Renal cortical epithelial cell (primary cell): ENCODE measurements at places on chromosomes 6 and 20. TPM values are rescaled to one million over a fixed set of nuclear protein-coding genes. Genes with fewer than 3 reads are reported as not detected.
A peak's percentile ranks its signal among the peaks of the same experiment; 100 is the strongest.

GPLD1 gene
- under 0.01 and 0.45 TPM in 2 replicates for total RNA-seq

DNA sequence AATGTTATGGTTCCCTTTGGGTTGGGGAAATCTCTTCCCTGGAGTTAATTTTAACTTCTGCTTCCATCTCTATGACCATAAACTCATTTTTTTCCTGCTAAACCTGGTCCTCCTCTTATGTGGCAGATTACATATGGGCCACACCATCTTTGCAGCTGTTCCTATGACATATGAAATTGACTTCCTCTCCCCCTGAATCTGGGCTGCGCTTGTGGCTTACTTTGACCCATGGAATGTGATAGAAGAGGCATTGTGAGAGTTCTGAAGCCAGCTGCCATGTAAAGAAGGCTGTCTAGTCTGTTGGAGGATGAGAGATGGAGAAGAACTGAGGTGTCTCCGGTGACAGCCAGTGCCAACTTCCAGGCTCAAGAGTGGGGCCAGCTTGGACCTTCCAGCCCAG, 100.1 kb downstream of the CDC5L start:
- DNase-seq = no peak

GRCh38 chr6:125932451-125932795, 24.1 kb upstream of the HINT3 start:
- no peak for DNase-seq

DNA sequence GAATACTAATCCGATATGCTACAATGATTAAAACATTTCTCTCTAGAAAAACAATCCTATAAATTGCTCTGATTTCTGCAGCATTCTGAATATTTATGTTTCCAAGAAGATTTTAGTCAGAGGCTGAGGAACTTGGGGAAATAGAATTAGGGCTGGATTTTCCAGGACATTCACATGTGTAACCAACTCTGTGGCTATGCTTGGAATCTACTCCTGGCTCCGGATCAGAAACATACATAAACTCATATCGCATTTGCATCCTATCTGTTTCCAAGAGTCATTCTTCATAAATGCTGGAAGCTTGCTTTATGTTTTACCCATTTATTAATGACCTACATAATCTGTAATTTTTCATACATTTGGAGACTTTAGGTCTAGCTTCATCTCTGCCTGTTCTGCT, 459.9 kb upstream of the MARCKS start:
- DNase-seq = no peak

- no peak for DNase-seq
Observed at GRCh38 chr20:44001667-44002596, 87.3 kb downstream of the TOX2 start.

DIDO1 gene
- total RNA-seq = 25.7 and 58.1 TPM in 2 replicates

NAPB gene
- total RNA-seq = 4.0 and 10.1 TPM in 2 replicates

GRCh38 chr6:143055891-143056290, 4.8 kb upstream of the AIG1 start:
- no peak for DNase-seq

KAT14 gene
- 9.9 and 18.3 TPM in 2 replicates for total RNA-seq

- peak; percentile 6 for DNase-seq
Observed at GRCh38 chr20:58863044-58863790, 10.7 kb downstream of the GNAS start.

RAET1L gene
- total RNA-seq = 0.99 and 3.1 TPM in 2 replicates
